ENCODE measurements at places on chromosomes 13 and 19. TPM values are rescaled to one million over a fixed set of nuclear protein-coding genes. Genes with fewer than 3 reads are reported as not detected.

The TMPRSS9 gene
- 0.54 TPM for total RNA-seq

The IGFL1 gene
- total RNA-seq, result not detected

The SHD gene
- not detected for total RNA-seq

The RPS16 gene
- total RNA-seq, result 482 TPM

The TEX29 gene
- total RNA-seq, result not detected

The ZNF253 gene
- 11.9 TPM for total RNA-seq

The ATXN8OS gene
- total RNA-seq, result not detected

The POSTN gene
- total RNA-seq, result 27.0 TPM

The TNFRSF19 gene
- not detected for total RNA-seq

The ZNF112 gene
- total RNA-seq, result 8.2 TPM

The CNN2 gene
- 23.1 TPM for total RNA-seq

The FCAR gene
- total RNA-seq, result not detected

The MKNK2 gene
- 202 TPM for total RNA-seq

The ERICH4 gene
- total RNA-seq, result 49.0 TPM

The EXOC3L2 gene
- total RNA-seq, result 1.5 TPM

The PNMA8A gene
- total RNA-seq, result not detected

The ZNF723 gene
- total RNA-seq, result not detected

The RINL gene
- total RNA-seq, result 22.3 TPM

The PRKCG gene
- not detected for total RNA-seq

The NXNL1 gene
- not detected for total RNA-seq

The TMEM150B gene
- total RNA-seq, result 26.4 TPM

The LILRA1 gene
- total RNA-seq, result not detected

The CYP2A6 gene
- total RNA-seq, result not detected

The EPS8L1 gene
- 18.3 TPM for total RNA-seq

The PSPN gene
- 1.4 TPM for total RNA-seq
